ENCODE measurements at places on chromosomes 1 and 21.

DNA sequence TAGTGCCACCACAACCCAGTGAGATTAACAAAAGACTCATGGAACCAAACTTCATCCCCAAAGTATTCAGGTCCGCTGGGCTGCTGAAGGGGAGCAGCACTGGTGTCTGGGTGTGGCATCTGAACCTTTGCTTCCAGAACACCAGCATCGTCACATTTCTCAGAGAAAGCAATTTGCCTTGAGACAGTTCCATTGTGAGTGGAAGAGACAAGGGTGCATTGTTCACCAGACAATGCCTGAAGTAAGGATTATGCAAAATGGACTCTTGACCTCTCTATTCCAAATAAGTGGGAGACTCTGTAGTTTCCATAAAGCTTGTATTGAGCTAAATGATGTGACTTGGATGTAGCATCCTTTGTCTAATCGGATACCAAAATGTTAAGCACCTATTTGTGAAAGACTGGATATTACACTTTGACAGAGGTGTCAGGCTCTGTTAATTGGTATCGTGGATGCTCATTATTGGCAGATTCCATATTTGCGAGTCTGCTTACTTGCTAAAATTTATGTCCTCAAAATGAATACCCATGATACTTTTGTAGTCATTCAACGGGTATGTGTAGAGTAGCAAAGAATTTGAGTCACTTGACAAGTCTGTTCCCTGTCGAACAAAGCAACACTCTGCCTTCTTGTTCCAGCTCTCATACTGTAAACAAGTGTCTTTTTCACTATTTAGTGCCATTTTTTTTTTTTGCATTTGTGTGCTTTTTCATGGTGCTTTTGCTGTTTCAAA is 75.6 kb downstream of the MRPS6 start:
- no peak for DNase-seq

GRCh38 chr1:190226006-190226405 is 251.7 kb downstream of the BRINP3 start:
- no peak for DNase-seq

DNA sequence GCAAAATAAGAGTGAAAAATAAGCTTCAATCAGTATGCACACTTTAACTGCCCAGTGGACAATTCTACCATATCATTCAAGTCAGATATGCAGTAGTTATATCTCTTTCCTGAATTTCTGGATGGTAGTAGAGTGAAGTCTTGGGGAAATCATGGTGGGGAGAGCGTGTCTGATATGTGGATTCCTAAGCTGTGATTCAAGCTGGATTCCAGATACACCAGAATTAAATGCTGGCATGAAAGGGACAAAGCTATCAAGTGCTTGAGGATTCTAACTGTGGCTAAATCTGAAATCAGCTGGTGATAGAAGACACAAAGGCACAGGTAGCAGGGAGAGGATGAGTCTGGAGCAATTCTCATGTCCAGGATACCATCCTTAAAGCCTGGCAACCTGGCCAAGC is 323.5 kb downstream of the DUSP10 start:
- no peak for DNase-seq

DNA sequence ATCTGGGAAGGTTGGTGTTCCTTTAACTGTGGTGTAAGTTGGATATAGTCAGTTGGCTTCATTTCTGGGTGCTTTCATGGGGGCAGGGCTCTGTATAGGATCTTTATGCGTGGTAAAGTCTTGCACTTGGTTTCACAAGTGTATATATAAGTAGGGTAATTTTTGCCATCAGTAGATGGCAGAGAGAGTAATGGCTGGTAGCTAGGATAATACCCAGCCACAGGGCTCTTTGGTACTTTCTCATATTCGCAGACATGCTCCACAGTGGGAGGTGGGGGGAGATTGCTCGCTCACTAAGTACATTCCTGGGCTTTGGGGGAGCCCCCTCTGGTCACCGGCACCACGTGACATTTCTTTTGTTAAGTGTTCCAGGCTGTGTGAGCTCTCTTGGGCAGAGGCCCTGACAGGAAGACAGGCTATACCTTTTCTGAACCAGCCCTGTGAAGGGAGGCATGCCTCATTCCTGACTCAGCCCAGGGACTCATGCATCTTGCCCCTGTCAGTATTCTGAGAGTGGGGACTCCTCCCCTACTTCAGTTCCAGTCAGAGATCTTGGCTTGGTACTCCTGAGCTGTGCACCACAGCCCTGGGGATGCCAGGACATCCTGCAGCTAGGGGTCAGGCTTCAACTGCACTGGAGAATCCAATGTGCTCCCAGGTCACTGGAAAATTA is 37.6 kb downstream of the FCRL2 start:
- no peak for DNase-seq

GRCh38 chr1:183894290-183894565 is 89.3 kb downstream of the RGL1 start:
- DNase-seq: no peak

DNA sequence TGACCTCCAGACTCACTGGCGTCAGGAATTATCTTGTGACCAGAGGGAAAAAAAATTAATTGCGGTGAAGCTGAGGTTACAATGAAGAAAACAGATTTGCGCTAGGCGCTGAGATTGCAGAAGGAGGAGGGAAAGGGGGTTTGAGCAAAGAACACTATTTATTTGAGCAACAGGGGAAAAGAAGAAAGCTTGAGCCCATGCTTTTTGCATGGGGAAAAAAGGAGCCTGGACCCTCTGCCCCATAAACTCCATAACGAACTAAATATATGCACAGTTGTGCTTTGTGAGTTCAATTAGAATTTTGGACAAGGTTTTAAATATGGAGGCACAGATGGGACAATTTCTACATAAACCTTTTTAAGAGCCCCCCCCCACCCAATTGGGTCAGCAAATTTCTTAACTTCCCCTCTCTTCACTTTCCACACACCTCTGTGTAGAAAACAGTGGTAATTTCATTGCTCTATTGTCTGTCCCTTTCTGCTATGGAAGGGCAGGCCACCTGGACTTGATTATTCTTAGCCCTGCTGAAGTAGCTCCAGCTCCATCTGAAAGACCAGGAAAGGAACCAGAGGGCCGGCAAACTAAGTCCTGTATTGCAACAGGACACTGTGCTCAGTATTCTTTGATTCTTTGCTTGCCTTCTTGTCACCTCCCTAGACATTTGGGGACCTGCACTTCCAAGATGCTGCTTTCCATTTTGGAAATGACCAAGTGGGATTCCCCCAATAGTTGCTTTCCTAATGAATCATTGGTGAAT is 862 bp upstream of the ID3 start:
- no peak for DNase-seq

DNA sequence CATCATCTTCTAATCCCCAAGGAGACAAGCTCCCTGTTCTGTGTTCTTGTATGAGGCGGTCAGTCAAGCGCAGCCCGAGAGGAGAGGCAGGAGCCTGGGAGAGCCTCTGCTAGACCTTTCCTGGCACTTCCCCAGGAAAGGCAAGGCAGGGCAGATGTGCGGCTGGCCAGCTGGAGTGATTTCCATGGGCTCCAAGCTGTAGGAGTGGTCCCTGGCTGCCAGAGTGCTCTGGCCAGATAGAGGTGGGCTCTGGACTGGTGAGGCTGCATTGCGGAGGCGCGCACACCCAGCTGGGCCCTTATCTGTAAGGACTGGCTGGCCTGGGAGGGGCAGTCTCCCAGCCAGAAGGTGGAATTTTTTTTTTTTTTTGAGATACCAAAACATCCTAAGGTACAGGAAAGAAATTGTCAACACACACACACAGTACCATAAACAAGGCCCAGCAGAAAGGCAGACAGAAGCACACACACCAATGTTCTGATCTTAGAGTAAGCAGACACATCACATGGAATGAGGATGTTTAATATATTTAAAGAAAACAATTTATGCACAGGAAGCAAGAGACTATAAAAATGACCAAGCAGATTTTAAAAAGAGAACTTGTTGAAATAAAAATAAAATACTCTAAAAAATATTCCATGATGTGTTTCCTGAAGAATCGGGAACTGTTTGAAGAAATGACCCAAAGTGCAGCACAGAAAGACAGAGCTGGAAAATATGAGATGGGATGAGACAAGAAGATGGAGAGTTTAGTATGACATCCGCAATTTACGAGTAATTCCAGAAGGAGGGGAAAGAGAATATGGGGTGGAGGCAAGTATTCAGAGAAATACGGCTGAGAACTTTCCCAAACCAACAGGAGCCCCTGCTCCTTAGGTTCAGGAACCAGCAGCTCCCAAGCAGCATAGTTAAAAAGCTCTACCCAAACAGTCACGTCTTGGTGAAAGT is 13.4 kb downstream of the IBA57 start:
- DNase-seq: no peak

GRCh38 chr1:31955917-31956736 is 18.0 kb upstream of the PTP4A2 start:
- DNase-seq: peak; percentile 83

DNA sequence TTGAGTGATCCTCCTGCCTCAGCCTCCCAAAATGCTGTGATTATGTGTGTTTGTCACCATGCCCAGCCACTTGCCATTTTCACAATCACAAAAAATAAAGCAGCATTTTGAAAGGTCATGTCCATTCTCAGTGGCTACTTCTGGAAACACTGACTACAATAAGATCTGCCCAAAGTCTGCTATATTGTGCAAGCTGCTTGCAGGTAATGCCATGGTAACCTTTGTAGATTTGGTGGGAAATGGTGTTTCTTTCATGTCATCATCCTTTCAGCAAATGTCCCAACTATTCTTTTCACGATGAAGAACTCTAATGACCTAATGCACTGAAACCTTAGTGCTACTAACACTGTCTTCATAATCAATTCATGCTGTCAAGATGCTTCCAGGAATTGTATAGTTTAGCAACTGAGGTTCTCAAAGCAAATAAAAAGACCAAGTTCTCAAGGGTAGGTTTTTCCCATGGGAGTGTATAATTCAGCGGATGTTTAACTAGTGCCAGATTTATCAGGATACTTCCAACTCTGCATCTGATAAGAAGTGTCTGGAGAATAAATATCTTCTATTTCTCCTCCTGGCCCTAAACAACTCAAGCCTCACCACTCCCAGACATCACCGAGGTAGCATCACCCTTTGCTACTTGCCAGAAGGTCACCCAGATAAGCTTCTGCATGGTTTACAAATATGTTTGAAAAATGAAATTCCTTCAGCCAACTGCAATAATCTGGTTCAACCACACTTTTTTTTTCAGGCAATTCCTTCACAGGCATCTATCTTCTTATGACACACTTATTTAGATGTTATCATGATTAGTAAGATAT is 132.0 kb upstream of the ZC3H11B start:
- no peak for DNase-seq

DNA sequence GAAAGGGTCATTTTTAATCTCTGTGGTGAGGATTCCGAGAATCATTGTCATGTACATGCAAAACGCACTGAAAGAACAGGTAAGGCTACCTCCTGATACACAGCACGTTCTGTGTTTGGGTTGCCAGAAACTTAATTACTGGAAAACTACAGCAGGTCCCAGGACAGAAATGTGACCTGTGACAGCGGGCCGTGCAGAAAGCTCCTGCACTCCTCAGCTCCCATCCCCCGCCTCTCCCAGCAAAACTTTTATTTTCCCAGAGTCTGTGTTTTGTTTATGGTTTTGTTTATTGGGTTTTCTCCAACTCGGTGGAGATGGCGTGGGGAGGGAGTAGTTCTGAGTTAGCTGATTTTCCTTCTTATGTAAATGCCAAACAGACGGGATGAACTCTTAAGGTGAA is 44.7 kb downstream of the SLC44A3 start:
- no peak for DNase-seq

- no peak for DNase-seq
Measured at GRCh38 chr1:9235096-9235459, 504 bp downstream of the H6PD start.

- no peak for DNase-seq
Measured at GRCh38 chr1:175297291-175297690, 104.7 kb upstream of the KIAA0040 start.

DNA sequence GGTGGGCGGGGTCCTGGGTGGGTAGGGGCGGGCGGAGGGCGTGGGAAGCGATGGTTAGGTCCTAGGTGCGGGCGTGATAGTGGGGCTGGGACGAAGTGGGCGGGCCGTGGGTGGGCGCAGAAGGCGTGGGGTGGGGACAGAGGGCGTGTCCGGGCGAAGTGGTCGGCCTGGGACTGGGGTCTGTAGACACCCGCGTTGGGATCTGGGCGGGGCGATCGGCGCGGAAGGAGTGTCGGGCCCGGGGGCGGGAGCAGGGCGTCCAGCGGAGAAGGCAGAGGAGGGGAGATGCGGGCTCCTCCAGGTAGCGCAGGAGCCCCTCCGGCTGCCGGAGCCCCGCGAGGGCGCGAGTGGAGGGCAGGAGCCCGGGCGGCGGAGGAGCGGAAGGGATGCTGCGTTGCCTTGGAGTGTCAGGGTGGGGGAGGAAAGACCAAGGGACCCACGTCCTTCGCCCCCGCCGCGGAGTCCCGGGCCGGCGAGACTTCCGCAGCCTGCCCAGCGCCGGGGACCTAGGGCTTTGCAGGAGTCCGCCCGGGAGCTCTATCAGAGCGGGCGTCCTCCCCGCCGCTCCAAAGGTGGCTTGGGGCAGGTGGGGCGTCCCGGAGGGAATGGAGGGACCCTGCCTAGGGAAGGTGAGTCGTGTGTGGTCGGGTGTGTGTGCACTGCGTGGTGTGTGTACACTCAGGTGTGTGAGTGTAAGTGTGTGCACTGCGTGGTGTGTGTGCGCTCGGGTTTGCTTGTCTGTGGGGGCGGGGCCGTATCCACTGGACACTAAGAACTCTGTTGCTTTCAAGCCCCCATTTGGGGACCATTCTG is 27.0 kb upstream of the PRSS38 start:
- peak; percentile 69 for DNase-seq

GRCh38 chr1:5991381-5992025 is 722 bp downstream of the NPHP4 start:
- DNase-seq: peak; percentile 46

- no peak for DNase-seq
Measured at GRCh38 chr1:59150577-59151386, 146.1 kb upstream of the FGGY start.

DNA sequence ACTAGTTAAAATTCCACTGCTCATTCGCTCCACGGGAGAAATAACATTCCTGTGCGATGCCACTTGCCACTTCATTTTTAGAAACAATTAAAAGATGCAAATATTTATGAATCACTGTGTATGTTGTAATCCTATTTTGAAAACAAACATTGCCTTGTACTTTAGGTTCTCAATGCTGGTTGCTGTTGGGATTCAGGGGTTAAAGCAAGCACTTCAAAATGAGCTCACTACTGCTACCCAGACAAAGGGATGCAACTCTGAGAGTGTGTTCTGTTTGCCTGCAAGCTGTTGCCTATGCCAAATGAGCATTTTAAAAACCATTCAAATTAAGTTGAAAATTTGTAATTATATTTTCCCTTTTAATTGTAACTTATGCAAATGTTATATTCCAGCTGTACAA is 87.5 kb downstream of the RWDD3 start:
- DNase-seq: no peak

All from stimulated activated CD4-positive, alpha-beta T cell treated with anti-CD3 and anti-CD28 coated beads, Interleukin-2, amount 100 ng/mL, for 24 hours (primary cell).